ENCODE measurements at places on chromosomes 16 and 17. TPM values are rescaled to one million over a fixed set of nuclear protein-coding genes. Genes with fewer than 3 reads are reported as not detected.
A peak's percentile ranks its signal among the peaks of the same experiment; 100 is the strongest.

DNA sequence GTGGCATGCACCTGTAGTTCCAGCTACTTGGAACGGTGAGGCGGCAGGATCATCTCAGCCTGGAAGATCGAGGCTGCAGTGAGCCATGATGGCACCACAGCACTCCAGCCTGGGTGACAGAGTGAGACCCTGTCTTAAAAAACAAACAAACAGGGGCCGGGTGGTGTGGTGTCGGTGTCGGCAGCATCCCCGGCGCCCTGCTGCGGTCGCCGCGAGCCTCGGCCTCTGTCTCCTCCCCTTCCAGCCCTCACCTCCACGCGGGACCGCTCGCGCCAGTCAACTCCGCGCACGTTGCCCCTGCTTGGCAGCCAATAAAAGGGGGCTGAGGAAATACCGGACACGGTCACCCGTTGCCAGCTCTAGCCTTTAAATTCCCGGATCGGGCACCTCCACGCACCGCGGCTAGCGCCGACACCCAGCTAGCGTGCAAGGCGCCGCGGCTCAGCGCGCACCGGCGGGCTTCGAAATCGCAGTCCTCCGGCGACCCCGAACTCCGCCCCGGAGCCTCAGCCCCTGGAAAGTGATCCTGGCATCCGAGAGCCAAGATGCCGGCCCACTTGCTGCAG is 204.7 kb downstream of the CDRT15L2 start:
- no peak for DNase-seq
- H3K36me3 ChIP-seq = no peaks in the 10 kb centered on the region
- H3K27me3 ChIP-seq = peaks cover 14% of the 10 kb centered on the region
- no peaks in the 10 kb centered on the region for H3K4me1 ChIP-seq

- no peak overlapping the region for H3K4me3 ChIP-seq
- H3K36me3 ChIP-seq = no peaks in the 10 kb centered on the region
- no peak for DNase-seq
- peaks cover 2% of the 10 kb centered on the region for H3K4me1 ChIP-seq
These were observed 187.6 kb downstream of the MYO1D start for GRCh38 chr17:32689348-32689747.

- peak overlapping the region; percentile 92 for H3K4me3 ChIP-seq
- peaks cover 59% of the 10 kb centered on the region for H3K4me1 ChIP-seq
- peak; percentile 49 for DNase-seq
- H3K36me3 ChIP-seq = peaks cover 43% of the 10 kb centered on the region
These were observed 483 bp downstream of the RPA1 start for GRCh38 chr17:1830288-1830687.

GDPD1 gene
- 2.0 TPM for total RNA-seq

GRCh38 chr17:12579288-12579687 is 86.4 kb upstream of the MYOCD start:
- no peaks in the 10 kb centered on the region for H3K36me3 ChIP-seq
- peaks cover 3% of the 10 kb centered on the region for H3K27me3 ChIP-seq
- no peak overlapping the region for H3K27ac ChIP-seq
- H3K4me3 ChIP-seq = no peak overlapping the region
- no peaks in the 10 kb centered on the region for H3K4me1 ChIP-seq
- DNase-seq = no peak

GRCh38 chr17:72812823-72813222 is 279.7 kb downstream of the SLC39A11 start:
- no peaks in the 10 kb centered on the region for H3K4me1 ChIP-seq
- DNase-seq = no peak
- no peak overlapping the region for H3K27ac ChIP-seq
- H3K27me3 ChIP-seq = no peaks in the 10 kb centered on the region
